ENCODE measurements at places on chromosomes 4 and X. TPM values are rescaled to one million over a fixed set of nuclear protein-coding genes. Genes with fewer than 3 reads are reported as not detected.

- H3K4me1 ChIP-seq: peaks cover 12% of the 10 kb centered on the region
- no peaks in the 10 kb centered on the region for H3K27me3 ChIP-seq
- no peak overlapping the region for H3K27ac ChIP-seq
- no peaks in the 10 kb centered on the region for H3K36me3 ChIP-seq
- H3K4me3 ChIP-seq: no peak overlapping the region
- DNase-seq: no peak
Observed at GRCh38 chrX:45745479-45745878, 544.8 kb upstream of the DIPK2B start.

GRCh38 chrX:93422693-93423092 lies 250.7 kb downstream of the NAP1L3 start:
- no peaks in the 10 kb centered on the region for H3K4me1 ChIP-seq
- no peak overlapping the region for H3K4me3 ChIP-seq
- H3K36me3 ChIP-seq: no peaks in the 10 kb centered on the region
- no peaks in the 10 kb centered on the region for H3K27me3 ChIP-seq
- H3K27ac ChIP-seq: no peak overlapping the region

GRCh38 chr4:134691915-134692314 lies 490.3 kb upstream of the PABPC4L start:
- no peaks in the 10 kb centered on the region for H3K36me3 ChIP-seq
- no peak for DNase-seq
- H3K4me1 ChIP-seq: no peaks in the 10 kb centered on the region
- no peak overlapping the region for H3K27ac ChIP-seq

DNA sequence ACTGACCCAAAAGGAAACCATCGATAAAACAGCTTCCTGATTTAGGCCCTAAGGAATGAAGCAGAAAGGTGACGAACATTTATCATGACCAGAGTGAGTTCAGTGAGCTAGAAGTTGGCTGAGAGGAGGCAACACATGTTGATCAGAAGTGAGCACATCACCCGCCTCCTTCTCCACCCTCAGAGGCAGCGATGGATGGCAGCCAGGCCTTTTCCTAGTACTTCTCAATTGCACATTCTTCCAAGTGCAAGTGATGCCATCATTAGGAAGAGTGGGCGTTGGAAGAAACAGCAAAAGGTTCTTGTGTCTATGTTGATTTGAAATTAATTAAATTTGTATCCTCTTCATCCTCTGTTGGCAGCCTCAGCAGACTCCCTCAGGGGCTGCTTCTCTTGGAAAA lies 51.7 kb downstream of the TMEM154 start:
- no peaks in the 10 kb centered on the region for H3K36me3 ChIP-seq
- H3K27me3 ChIP-seq: no peaks in the 10 kb centered on the region
- H3K27ac ChIP-seq: no peak overlapping the region

The HAND2 gene
- total RNA-seq: 163 TPM
